Activated T-helper 1 cell treated with anti-CD3 and anti-CD28 coated beads, Interleukin-12 subunit alpha, Interleukin-12 subunit beta, Interleukin-2, Interleukin-4 antibody, amounts not matched to agents 30 ng/mL and 10 ng/mL and 1 ng/mL, durations not matched to agents 14 hours and 24 hours and 36 hours (primary cell): ENCODE measurements at places on chromosomes 7 and 10.

- DNase-seq: no peak
These were observed 162.5 kb downstream of the SNX10 start for GRCh38 chr7:26454180-26454579.

GRCh38 chr10:113350311-113351040 lies 202.4 kb upstream of the HABP2 start:
- no peak for DNase-seq

DNA sequence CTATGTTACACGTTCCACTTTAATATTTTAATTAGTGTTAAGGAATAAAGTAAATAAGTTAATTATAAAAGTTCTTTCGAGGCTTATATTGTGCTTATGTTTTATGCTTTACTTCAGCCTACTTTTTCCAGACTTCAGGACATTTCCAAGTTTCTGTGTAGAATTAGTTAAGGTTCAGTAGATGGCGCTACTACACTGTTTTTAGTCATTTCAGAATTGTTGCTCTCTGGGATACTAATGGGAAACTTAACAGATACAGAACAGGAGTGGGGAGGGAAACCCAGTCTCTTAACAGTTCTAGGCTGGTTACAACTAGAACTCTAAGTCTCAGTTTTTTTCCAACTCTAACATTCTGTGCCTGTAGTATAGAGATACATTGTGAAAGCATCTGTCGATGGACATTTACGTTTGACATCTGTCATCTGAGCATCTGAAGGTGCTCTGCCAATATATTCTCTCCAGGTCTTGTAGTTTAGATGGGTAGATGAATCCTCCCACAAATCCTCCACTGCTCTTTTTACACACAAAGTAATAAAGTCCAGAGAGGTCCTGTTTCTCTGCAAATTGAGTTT lies 56.8 kb upstream of the FAM171A1 start:
- DNase-seq: no peak

GRCh38 chr10:31773749-31774298 lies 154.8 kb downstream of the ARHGAP12 start:
- no peak for DNase-seq

- DNase-seq: no peak
These were observed 78.0 kb downstream of the COL13A1 start for GRCh38 chr10:69879634-69880257.

DNA sequence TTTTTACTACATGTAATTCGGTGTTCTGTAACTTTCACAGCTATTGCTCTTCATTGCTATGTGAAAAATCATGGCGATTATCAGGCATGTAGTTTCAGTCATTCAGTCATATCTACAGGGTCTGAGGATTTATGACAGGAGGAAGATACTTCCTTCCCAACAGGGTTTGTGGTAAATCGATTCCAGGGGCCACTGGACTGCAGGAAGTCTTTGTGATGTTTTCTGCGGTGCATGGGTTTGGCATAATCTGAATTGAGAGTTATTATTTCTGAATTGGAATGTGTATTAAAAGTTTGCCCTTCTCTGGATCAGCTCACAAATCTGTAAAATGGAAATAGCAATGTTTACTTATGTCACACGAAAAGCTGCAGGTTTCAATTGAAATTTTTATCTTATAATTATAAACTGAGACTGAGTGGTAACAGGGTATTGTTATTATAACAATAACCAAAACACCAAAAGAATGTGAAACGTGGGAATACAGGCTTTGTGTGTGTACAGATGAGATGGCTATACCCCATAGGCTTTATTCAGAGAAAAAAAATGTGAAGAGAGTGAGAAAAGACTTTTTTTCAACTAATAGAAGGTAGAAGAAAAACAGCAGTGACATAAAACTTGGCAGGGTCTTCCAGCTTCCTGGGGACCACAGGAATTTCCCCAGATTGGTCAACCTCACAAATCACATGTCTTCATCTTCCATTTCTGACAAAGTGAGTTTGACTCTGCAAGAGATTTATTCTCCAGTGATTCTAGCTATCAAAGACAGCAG lies 307.7 kb upstream of the NFE2L3 start:
- DNase-seq: no peak

DNA sequence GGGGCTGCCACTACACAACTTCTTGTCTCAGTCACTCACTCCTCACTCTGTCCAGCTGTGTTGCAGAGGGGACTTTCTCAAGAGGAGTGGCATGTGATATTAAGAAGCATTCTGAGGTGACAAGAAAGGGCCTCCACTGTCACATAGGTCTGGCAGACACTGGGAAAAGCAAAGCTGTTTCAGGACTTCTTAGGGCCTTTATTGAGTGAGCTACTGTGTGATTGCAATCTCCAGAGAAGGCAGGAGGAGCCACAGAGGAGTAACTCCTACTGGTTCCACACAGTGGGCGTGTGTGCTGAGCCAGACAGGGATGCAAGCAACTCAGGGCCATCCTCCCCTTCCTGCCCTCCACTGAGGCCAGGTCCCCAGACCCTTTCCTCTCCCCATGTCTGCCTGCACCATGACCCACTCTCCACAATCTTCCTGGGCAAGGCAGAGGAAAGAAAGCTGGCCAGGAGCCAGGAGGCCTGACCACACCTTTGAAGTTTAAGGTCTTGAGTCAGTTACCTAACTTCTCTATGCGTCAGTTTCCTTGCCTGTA lies 262.0 kb upstream of the ZMIZ1 start:
- no peak for DNase-seq

DNA sequence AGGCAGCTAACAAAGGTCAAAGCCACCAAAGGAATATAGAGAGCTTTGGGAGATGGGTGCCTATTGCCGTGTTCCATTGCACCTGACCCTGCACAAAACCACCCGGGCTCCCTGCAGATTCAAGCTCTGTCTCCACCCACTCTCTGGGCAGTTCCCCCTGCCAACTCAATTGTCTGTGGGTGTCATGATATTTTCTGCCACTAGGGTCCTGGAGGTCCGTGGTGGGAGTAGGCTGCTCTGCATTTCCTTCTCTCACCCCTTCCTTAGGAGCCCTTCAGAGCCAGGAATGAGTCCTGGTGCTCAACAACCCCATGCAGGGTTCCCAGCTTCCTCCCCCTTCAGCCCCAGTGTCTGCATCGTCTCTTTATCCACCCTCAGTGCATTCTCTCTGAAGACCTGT lies 34.1 kb downstream of the PNLIPRP2 start:
- no peak for DNase-seq
